Stimulated activated CD8-positive, alpha-beta memory T cell treated with anti-CD3 and anti-CD28 coated beads, Interleukin-12 subunit alpha, Interleukin-12 subunit beta, amount 100 ng/mL, for 4 hours (primary cell): ENCODE measurements at places on chromosomes 7 and 10.

DNA sequence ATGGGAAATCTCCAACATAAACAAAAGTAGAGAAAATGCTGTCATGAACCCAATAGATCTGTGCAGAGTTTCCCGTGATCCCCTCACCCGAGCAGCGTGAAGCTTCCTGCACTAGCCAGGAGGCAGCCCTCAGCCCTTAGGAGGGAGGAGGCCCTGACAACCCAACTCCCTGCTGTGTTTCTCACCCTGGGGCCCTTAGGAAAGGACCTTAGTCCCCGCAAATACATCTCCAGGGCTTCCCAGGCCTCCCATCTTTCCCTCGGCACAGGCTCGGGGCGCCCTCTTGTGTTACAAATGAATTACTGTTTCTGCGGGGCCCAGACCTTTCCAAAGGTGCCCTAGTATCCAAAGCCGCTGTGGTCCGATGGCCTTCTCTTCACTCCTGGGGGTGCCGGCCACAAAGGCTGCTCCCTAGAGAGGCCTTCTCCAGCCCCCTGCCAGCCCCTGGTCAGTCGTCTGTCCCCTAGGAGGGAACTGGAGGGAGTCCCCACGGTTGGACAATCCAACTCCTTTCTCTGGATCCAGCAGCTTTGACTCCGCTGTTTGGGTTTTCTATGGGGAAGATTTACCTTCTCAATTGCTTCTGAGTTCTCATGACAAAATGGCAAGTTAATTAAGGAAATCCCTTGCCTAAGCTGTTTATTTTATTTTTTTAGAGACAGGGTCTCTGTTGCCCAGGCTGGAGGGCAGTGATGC lies 49.9 kb upstream of the SH2B2 start:
- no peak for DNase-seq

DNA sequence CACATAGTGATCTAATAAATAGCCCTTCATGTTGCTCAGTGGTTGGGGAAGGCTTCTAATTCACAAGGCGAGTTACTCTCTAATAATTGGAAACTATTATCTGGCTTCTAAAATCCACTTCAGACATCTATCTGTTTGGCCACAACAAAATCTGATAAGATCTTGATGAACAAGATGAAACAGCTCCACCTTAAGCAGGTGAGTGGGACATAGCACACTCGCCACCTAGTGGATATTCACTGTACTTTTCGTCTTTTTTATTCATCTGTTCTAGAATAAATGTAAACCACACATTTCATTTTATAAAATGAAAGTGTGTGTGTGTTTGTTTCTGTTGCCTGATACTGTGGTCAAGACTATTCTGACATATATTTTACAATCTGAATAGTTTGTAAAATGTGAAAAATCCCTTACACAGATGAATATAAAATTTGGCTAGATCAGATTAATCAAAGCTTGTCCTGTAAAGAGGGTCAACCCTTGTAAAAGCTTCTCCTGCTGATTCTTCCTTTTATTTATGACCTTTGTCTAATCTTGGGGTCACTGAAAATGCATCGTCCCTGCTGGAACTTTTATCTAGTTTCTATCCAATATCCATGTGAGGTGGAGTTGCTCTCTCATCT lies 26.5 kb upstream of the CNTNAP2 start:
- no peak for DNase-seq

DNA sequence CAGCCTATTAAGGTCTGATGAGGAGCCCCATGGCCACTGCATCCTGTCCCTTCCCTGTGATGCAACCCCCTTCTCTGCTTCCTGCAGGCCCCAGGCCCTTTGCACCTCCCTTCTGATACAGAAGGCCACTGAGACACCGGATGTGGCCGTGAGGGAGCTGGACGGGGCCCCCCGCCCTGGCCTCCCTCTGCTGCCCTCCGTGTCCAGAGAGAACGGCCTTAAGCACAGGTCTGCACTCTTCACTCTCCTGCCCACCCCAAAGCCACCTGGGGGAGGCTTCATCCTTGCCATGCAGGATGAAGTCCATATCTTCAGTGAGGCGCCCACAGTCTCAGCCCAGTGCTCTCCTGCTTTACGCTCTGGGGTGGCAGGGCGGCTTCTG lies 86.9 kb upstream of the GNA12 start:
- no peak for DNase-seq

DNA sequence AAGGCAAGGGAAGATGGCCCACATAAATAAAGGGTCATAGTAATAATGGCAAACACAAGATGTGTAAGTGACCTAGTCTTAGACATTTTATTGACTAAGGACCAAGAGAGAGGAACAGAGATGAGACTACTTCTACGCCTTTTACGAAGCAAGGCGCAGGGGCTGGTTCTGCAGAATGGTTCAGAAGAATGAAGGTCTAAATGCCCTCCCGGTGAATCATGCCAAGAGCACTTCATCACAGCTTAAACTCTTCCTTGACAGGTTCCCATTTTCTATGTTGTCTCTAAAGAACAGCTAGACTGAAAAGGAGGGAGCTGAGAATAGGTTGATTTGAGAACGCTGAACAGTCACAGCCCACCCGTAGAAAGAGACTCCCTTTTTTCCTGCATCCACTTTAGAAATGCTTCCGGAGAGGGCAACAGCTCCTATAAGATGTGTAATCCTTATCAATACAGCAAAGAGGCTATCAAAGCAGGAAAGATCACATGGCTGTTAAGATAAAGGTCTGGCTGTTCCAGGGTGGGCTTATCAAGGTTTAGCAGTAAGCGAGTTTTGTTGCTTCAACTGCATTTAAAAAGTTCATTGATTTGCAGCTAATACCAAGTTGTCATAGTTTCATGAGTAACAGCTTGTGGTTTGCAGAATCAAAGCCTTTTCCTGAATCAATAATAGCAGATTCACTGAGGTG lies 93.4 kb upstream of the AUTS2 start:
- no peak for DNase-seq

DNA sequence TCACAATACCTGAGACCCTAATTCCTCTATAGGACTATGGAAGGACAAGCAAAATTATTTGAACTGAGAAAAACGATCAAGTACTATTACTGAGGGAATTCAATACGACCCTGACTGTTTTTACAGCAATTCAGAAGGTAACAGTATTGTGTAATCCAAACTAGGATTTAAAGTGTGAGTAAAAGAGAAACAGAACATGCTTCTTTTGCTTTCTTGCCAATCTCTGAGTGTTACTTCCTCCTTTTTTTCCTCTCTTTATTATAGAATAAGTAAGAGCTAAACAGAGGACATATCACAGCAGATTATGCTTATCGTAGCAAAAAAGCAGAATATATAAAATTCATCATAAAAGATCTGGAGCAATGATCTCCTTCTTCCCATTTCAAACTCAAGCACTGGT lies 292.1 kb downstream of the THSD7A start:
- DNase-seq: no peak

DNA sequence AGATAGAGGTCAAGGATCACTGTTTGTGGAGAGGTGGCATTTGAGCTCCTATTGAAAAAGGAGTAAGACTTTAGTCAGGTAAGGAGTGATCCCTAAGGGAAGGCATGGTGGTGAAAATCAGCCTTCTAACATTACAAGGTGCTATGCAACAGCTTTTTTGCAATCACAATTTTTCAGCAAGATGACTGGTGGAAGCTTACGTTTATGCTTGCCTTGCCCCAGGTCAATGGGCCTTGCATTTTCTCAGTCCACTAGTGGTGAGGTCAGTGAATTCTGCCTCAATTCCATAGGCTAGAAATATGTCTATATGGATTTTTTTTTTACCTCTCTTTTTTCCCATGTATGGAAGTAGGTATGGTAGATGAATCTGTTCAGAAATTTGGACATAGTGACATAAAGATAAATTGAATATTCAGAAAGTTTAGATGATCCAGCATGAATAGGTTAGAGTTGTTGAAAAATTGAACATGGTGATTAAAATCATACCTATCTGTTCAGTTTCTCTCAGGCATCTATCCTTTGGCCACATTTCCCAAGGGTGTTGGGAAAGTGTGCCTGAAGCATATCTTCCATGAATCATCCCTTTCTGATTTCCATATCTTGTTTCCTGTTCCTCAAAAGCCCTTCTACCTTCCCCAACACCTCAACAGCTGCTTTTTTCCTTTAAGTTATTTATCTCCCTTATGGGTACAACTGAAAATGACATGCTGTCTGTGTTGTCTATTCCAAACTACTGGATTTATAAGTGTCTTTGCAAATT lies 71.9 kb upstream of the PTPRZ1 start:
- DNase-seq: no peak

GRCh38 chr7:131602994-131603372 lies 46.6 kb upstream of the PODXL start:
- DNase-seq: no peak
